ENCODE measurements at places on chromosomes 5 and 9.

DNA sequence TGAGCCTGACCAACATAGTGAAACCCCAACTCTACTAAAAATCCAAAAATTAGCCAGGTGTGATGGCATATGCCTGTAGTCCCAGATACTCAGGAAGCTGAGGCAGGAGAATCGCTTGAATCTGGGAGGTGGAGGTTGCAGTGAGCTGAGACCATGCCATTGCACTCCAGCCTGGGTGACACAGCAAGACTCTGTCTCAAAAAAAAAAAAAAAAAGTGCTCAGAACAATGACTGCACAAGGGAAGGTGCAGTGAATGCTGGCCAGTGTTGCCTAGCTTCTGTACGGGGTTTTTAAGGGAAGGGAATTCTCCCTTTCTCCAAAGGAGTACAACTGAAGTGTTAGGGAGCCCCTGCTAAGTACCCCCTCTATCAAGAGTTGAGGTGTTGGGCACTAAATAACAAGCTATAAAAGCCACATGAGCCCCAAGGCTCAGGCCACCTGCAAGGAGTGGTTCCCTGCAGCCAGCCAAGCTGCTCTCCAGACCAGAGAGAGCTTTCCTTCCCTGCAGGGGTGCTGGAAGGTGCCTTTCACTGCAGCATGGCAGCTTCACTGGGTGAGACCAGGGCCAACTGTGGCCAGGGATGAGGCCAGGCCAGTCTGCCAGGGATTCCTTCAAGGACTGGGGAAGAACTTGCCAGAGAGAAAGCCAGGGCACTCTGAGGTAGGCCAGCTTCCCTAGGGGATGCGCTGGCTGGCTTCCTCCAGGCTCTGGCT, 14.8 kb downstream of the GADD45G start:
- no peak for DNase-seq

- peak; percentile 30 for DNase-seq
These were observed 15.6 kb downstream of the TICAM2 start for GRCh38 chr5:115586525-115587146.

GRCh38 chr9:69857131-69857530, 36.5 kb downstream of the CFAP95 start:
- no peak for DNase-seq

GRCh38 chr5:63255594-63255993, 677.0 kb downstream of the LRRC70 start:
- no peak for DNase-seq

DNA sequence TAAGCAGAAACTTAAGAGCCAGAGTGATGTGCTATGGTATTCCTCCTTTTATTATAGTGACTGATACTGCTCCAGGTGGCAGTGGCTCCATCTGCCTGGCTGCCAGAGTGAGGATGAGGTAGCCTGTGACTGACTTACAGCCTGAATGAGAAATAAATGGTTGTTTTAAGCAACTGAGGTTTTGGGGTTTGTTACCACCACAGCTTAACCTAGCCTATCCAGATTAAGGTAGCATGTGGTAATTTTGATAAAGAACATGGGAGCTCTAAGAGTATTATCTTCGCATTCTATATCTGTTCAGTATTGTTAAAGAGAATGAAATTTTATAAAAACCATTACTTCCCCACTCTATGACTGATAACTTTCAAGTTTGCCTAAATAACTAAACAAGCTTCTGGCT, 39.0 kb downstream of the GOLPH3 start:
- no peak for DNase-seq

DNA sequence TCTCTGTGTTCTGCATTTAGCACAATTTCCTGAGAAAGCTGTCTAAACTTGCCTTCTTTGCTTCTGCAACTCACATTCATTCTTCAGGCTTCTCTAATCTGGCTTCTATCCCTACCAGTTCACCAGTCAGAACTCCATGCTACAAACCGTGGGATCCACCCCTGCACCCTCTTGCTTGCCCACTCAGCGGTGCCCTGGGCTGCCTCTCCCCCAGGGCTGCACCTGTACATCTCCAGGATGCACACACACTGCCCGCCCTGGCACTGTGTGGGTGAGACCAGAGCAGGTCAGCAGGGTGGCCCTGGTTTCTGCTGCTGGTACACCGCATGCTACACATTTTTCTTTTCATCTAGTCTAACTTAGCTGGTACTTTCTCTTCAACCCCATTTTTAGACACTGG, 127.1 kb downstream of the FANCC start:
- no peak for DNase-seq

DNA sequence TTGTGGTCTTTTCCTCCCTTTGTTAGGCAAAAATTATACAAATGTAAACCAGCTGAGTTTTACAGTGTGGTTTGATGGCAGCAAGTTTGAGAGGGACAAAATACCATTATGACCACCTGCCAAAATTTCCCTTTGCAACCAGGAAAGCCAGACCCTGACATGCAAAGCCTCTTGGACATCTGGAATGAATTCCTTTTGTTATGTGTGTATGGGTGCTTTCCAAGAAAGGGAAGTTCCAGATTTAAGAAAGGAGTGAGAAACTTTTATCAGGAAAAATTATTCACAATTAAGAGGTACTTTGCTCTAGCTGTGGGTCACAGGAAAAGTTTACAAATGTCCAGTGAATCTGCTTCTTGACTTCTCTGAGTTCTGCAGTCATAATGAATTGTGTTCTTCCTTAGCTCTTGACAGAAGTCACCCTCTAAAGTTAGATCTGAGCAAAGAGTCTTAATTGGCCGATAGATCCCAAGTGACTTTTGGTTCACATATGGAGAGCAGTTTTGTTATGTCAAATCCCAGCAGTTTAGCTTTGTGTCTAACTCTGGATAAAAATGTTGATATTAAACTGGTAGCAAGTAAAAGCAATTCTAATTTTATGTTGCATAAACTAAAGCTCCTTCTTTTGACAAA, 295.9 kb upstream of the ZNF608 start:
- no peak for DNase-seq

- no peak for DNase-seq
These were observed 459.4 kb upstream of the PTPRD start for GRCh38 chr9:11072176-11072575.

GRCh38 chr9:134525070-134525815, 116.4 kb upstream of the COL5A1 start:
- no peak for DNase-seq

DNA sequence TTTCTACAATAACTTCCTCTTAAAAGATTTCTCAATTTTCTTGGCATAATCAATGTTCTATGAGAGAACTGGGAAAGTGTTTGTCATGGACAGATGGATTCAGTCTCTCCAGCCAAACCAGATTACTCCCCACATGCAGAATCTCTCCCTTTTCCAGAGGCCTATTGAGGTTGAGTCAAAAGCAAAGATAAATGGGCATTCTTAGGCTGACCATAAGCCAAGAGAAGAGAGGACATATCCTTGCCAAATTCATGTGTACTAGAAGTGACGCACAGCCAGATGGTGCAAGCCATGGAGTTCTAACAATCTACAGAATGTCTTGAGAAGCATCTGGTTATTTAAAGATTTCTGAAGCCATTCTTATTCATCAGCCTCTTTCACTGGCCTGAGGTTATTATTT, 2115.0 kb downstream of the MAT2B start:
- no peak for DNase-seq

DNA sequence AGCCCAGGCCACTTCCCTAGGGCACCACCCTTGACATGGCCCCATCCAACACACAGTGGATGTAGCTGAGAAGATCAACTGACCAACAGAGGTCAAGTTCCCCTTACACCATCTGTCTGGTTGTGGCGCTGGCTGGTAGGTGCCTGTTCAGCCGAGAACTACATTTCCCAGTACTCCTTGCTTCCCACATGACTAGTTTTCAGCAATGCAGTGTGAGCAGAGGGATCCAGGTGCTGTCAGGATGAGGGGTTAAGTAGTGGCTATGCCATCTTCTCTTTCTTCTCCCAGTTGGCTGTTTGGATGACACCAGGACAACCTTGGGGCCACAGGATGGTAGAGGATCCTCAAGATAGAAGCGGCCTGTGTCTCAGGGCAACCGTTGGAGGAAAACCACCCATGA, 48.6 kb upstream of the SH3PXD2B start:
- no peak for DNase-seq

GRCh38 chr5:58410441-58410840, 49.4 kb downstream of the PLK2 start:
- DNase-seq, result no peak

DNA sequence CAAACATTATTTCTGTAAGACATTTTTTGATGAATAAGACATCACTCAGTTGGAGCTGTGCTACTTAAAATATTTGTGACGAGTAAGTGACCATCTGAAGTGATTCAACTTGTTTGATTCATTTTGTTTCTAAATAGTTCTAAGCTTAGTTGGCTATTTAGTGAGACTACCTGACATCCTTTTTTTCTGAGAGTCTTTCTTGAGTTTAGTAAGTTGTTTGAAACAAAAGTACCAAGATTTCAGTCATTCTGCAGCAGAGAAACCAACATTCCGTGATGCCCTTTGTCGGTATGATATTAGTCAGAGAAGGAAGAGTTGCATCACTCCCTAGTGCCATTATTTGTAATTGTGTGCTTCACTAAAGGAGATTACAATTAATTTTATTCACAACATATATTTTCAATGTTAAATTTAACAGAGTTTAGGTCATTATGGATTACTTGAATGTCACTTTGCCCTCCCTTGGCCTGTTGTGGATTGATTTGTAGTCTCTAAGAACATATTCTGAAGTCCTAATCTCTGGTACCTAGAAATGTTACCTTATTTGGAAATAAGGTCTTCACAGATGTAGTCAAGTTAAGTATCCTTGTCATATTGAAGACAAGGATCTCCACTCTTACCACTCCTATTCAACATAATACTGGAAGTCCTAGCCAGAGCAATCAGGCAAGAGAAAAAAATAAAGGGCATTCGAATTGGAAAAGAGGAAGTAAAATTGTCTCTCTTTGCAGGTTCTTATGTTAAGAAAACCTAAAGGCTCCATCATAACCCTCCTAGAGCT, 212.2 kb downstream of the PCSK1 start:
- DNase-seq, result no peak

DNA sequence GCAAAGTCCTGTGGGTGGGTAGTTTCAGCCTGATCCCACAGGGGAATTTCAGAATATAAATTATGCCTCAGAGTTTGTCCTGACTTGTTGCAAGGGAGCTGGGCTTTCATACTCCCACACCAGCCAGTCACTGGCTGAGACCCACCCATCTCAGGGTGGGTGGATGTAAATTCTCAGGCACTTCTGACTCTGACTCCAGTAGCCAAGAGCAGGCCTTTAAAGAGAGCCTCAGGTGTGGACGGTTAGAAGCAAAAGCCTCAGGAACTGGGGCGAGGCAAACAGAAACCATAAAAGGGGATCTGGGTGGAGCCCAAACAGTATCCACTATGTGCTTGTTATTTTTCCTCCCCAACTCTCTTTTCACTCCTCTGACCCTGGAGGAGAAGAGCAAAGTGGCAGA, 28.6 kb upstream of the FBXW11 start:
- DNase-seq, result no peak

GRCh38 chr9:626596-626995, 214.9 kb upstream of the DMRT1 start:
- DNase-seq, result no peak

- DNase-seq, result no peak
These were observed 58.3 kb downstream of the MFAP3 start for GRCh38 chr5:154097031-154097430.

DNA sequence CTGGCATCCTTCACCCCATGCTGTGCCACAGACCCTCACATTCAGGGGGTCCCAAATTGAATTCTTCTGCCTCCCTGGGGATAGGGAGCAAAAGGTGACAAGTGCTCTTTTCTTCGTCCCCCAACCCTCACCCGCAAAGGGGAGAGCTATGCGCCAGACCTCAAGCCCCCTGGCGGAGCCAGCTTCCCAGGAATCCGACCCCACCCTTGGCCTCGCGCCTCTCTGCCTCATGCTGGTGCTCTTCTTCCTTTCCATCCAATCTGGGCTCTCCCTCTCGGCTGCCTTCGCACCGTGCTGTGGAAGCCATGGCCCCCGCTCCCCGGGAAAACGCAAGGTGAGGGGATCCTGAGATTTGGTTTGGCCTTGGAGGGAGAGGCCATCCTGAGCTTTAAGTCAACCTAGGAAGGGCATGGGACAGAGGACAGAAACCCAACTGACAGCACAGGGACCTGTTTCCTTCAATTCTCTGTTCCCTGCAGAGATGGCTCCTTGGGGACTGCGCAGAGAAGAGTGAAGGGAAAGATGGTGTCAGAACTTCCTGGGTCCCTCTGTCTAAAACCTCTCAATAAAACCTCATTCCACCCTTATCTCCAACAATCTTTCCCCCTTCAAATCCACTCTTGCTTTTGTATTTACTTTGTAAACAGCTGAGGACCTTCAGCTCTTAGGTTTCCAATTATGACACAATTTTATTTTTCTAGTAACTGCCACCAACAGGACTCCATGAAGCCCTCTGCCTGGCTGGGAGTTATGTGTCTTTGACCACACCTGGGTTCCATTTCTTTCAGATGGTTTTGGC, 36.3 kb upstream of the CRB2 start:
- no peak for DNase-seq

GRCh38 chr9:25935188-25935587, 256.9 kb upstream of the TUSC1 start:
- DNase-seq, result no peak

DNA sequence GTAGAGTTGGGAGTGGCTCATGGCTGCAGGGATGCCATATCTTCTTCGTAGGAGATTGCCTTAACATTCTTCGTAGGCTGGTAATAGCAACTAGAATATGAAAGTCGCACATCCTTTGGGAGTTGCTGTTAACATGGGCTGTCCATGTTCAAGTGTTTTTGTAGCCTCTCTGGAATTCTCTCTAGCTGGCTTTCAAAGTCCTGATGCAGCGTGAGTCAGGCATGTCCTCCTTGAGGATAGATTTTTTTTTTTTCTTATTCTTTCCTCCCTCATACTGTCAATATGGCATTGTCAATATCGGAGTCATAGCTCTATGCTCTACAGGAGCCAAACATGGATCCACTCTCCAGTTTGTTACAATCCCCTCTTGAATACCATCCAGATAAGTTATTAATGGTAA, 494.8 kb upstream of the WWC1 start:
- DNase-seq, result no peak

DNA sequence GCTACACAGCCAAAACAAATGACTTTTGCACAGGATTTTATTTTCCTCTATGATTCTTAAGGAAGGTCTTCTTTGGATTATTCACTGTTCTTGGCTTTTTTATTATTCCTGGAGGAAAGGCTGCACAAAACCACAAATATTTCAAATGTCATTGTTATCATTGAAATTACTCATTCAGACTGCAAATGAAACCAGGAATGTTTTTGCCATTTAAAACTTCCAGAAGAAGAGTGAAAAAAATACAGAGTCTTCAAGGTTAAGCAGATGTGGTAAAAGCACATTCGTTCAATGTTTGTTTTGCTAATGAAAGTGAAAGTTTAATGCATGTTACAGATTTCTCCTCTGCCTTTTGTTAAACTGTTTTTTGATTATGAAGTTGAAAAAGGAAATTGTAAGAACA, 238.2 kb downstream of the TLE4 start:
- no peak for DNase-seq

GRCh38 chr5:174991847-174992246, 267.5 kb downstream of the MSX2 start:
- no peak for DNase-seq

GRCh38 chr5:14600846-14601245, 19.3 kb downstream of the OTULINL start:
- no peak for DNase-seq
